Naive thymus-derived CD8-positive, alpha-beta T cell (primary cell): ENCODE measurements at places on chromosomes 7 and 10. TPM values are rescaled to one million over a fixed set of nuclear protein-coding genes. Genes with fewer than 3 reads are reported as not detected.

The CHAT gene
- total RNA-seq = not detected

The OR2A1 gene
- not detected for total RNA-seq

DNA sequence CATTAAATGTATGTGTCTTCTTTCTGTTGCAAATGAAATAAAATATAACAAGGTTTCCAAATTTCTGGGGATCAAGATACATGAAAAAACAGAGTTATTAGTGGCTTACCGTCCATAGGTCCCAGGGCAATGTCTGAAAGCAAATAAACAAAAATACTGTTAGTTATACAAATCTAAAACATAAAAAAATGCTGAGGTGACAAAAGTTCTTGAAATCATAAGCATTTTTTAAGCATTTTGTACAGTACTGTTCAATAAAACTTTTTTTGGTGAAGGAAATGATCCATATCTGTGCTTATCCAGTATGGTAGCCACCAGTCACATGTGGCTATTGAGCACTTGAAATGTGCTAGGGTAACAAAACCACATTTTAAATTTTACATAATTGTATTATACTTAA, 158.6 kb upstream of the TARP start:
- no peak for DNase-seq

DNA sequence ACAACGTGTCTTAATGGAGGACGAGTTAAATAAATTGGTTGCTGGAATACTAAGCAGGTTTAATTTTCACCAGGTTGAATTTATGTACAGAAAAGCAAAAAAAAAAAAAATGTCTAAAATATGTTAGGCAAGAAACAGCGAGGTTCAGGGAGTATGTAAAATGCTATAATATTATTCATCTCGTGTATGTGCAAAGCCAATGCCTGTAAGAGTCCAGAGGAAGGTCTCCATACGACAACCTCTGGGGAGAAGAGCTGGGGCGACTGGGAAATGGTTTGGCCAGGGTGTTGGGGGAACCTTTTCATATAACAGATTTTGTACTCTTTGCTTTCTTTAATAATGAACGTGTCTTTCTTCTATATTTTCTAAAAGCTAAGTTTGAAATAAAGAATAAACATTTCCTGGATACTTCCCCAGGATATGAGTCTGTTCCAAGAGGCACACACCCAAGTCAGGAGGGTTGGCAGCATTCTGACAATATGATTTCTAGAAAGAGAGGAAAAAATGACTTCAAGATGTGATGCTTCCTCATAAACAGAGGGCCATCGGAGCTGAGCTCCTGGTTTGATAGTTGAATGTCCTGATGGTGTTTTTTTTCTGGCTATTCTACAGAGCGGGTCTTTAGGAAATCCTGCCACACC, 208.6 kb upstream of the MGMT start:
- no peak for DNase-seq

- DNase-seq = peak; percentile 38
Measured at GRCh38 chr10:69800109-69800508, 1.6 kb upstream of the COL13A1 start.

DNA sequence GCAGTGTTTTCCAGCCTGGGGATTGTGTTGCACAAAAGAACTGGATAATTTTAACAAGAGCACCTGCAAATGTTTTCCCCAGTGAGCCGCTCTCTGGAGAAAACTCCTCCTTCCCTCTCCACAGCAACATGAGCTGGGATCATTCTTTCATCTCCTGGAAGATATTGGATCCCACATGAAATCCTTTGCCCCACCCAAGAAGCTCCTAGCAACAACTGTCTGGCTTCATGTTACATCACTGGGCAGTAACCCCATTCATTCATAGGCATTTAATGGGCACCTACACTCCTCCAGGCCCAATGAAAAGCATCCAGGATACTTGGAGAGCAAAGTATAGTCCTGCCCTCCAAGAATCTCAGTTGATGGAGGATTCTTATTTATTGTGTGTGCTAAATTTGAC, 27.2 kb downstream of the LSM5 start:
- DNase-seq = no peak

DNA sequence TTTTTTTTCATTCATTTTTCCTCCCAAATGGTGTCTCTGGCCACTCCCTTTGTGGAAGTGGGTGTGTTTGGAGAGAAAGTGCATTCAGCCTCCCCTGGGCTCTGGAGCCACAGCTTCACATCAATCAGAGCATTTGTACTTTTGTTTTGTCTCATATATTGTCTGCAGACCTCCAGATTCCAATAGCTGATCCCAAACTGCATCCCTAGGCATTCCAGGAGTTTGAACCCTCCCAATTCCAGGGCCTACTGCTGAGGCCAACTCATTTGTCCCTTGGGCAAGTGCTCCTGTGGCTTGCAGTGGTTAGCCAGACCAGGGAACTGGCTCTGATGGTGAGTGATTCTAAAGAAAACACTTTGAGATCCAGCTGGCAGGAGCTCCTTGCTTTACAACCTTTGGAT, 163.3 kb downstream of the IPMK start:
- no peak for DNase-seq

DNA sequence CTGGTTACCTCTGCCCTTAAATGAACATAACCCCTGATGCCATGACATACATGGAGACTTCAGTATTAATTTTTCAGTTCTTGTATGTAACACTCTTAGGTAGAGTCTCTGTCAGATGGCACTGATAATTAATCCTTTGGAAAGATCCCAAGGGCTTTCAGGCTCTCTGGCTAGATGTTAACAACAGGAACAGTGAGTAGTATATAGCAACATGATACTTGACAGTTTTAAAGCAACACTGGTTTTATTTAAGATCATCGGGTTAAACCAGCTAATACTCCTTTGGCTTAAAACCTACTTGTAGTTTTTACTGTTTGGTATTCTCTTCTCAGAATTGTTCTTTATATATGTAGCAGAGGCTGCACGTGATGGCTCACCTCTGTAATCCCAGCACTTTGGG, 27.3 kb downstream of the AHCYL2 start:
- no peak for DNase-seq

GRCh38 chr10:124605856-124606812, 138.0 kb downstream of the FAM53B start:
- no peak for DNase-seq

GRCh38 chr7:142000244-142000643, 4.6 kb downstream of the MGAM start:
- DNase-seq = no peak

- no peak for DNase-seq
Measured at GRCh38 chr10:12595936-12596576, 246.7 kb downstream of the CAMK1D start.
